CD8-positive, alpha-beta memory T cell (primary cell): ENCODE measurements at places on chromosomes 6 and 20. TPM values are rescaled to one million over a fixed set of nuclear protein-coding genes. Genes with fewer than 3 reads are reported as not detected.

DNA sequence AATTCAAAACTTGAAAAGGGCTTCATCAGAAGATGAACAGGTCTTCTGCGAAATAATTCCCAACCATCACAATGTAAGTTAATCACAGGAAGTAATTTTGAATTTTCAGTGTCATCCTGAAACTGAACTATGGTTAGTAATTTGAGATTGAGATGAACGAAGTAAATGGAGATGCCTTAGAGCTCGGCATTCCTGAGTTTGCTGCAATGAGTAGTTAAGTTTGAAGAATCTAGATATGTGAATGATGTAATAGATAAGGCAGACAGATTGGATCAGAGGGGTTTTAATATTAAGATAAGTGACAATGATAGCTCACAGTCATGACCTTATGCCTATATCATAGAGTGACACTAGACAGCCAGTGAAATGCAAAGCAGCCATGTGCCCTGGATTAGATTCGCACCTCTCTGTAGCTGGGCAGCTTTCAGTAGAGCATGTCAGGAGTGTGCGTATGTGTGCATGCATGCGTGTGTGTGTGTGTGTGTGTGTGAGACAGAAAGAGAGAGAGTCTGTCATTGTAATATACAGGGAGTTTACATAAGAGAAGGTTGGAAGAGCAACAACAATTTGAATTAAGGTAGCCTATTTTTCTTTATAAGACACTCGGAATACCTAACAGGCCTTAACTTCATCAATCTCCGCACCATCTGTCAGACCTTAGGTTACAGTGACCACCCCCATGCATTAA lies 233.0 kb downstream of the GMPR start:
- no peak for DNase-seq

DNA sequence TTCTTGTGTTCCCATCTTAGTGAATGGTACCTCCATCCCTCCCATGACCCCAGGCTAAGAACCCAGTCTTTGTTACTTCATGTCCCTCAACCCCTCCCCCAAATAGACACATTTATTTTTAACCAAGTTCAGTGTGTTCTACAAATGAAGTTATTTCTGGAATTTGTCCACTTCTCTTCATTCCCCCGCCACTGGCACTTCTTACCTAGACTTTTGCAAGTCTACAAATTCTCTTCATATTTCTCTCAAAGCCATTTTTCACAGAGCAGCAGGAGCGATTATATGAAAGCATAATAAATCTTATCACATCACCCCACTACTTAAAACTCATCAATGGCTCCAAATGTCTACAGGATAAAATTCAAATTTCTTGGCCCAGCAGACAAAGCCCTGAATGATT lies 131.4 kb downstream of the BTBD9 start:
- DNase-seq, result no peak

GRCh38 chr6:1144842-1145767 lies 166.8 kb upstream of the FOXQ1 start:
- no peak for DNase-seq

COL9A1 gene
- total RNA-seq, result not detected

DNA sequence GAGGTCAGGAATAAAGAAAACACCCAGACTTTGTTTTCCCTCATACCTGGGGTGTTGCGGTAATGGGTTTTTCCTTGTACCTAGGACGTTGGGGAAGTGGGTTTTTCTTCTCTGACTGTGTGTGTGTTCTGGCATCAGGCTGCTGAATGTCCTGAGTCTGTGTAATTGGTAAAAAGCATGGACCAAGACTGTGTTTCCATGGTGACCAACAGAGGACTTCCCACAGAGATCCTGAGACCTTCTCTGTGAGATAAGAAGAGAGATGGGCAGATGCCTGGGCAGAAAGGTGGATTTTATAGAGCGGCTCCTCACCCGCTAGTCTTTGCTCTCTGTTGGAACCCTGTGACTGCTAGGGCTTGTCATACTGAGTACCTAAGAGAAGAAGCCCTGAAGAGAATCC lies 135.4 kb upstream of the GGTLC1 start:
- DNase-seq, result no peak

- DNase-seq, result no peak
Observed at GRCh38 chr6:154234019-154234772, 122.4 kb downstream of the IPCEF1 start.

POLR1C gene
- total RNA-seq, result 124 TPM
